ENCODE measurements at places on chromosomes 1 and 21.

DNA sequence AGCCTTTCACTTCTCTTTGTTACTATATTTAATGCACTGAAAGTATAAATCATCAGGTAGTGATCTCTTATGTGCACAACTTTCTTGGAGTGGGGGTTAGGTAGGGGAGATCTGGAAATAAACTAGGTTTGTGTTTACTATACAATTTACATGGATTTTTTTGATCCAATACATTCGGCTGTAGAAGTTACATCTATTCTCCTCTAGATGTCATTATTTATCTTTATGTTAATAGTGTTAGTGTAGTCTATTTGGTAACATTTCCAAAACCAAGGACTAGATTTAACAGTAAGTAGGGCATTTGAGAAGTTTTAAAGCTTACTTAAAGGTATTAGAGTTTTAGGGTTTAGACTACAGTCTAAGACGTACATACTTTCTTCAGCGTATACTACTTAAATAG, 5.4 kb downstream of the VPS45 start:
- no peak for DNase-seq

DNA sequence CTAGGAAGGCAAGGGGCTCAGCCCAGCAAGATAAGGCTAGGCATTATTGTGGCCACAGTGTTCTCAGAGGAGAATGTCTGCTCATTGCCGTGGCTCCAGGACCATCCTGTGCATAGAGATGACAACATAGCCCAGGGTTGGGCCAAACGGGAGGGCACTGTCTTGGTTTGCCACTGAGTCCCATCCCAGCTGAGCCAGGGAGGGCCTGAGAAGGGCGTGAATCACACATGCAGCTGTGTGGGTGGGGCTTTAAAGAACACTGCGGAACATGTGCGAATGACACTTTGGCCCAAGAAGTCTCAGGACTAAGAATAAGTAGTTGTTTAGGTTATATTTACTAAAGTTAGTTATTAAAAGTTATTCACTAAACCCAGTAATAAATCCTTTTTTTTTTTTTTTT, 18.5 kb downstream of the CHAF1B start:
- no peak for DNase-seq

DNA sequence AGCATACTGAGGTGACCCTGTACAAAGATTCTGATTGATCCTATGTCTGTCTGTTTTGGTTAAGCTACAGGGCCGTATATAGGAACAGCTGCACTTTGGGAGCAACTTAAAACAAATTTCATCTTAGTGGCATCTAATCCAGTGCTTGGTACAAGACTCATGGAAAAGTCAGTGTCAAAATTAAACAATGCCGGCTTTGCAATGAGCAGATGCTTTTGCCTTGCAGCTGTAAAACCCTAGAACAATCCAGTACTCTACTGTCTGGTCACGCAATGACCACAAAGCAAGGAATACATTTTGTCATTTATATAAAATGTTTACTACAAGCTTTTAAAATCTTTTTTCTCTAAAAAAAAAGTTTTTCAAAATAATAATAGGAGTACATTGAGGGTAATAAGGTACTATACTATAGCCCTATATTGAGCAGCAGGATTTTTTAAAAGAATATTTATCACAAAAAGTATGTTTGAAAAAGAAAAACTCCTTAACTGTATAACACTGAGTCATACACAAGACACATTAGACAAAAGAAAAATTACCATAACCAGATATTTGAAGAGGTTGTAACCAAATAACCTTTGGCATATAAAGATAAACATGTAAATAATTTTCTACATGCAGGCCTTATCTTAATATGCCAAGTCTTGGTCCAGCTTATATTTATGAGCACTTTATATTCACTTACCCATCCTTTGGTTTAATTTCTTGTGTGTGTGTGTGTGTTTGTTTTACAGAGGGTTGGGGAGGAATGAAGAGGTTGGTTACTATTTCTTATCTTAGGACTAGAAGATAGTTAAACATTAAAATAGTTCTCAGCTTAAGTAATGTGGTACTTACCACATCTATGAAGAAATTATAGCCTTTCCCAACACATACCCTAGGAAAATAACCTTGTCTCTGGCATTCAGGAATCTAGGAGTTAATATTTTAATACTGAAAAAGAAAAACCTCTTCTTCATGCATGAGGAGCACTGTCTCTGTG, 262.3 kb downstream of the FAF1 start:
- DNase-seq, result no peak

- DNase-seq, result no peak
Observed at GRCh38 chr1:47558601-47559593, 121.1 kb downstream of the FOXD2 start.

DNA sequence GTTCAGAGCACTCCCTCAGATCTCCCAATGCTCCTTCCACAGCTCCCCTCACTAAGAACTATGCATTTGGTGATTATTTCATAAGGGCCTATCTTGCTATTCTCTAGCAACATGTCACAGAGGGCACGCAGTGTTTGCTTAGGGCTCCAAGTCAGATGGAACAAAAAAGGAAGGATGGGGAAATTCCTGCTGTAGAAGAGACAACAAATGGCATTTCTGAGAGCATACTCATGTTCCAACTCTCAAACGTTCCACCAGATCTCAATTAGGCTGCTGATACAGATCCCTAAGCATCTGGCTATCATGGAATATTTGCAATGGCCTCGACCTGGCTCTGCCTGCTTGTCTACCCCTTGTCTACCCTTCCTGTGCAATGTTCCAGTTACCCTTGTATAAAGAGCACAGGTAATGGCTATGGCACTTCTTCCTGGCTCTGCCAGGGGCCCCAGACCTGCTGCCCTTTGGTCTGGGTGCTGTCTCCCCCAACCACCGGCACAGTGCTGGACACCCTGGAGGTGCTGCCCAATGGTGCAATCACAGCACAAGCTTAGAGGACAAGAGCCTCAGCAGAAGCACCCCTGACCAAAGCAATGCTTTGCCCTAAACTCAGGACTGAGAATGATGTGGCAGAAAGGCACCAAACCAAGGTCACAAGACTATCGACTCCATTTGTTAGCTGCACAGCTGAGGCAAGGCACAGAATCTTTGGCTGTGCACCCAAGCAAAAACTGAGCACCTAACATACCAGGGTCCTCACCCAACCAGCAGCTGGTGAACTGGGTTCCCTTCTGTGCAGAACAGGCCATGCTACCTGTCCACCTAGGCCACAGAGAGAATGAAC, 3.6 kb downstream of the PARP1 start:
- DNase-seq, result no peak

- DNase-seq, result no peak
Observed at GRCh38 chr1:221164029-221164428, 284.8 kb downstream of the HLX start.

DNA sequence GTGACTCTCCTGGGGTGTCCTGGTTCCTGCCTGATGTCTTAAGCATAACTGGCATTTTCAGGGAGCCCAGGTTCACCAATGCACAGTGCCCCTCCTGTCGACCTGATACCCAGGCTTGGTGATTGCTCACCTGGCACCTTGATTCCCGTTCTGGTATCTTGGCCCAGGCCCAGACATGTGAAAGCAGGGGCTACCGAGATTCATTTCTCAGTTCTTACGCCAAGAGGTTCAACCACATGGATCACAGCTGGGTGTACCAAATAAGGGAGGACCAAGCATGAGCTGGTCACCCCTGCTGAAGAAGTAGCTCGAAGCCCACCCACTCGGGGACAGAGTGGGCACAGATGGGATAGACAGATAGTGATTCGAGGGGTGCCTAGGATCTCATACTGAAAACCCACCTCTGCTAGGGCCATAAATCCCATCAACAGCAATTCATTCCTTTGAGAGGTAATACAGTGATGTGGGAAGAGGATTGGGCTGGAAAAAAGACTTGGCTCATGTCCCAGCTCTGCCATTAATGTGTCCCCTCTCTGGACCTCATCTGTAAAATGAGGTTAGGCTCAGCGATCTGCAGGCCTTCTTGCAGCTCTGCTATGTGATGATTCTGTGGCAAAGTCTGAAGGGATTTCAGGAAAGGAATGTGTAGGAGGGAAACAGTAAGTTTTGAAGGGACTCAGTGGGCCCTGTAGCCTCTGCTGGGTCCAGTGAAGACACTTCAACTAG, 2.7 kb downstream of the EPHX1 start:
- DNase-seq, result no peak

- DNase-seq, result no peak
Observed at GRCh38 chr1:70348399-70349165, 5.9 kb downstream of the ANKRD13C start.

- peak; percentile 51 for DNase-seq
Observed at GRCh38 chr1:161440312-161440894, 64.9 kb upstream of the FCGR2A start.

DNA sequence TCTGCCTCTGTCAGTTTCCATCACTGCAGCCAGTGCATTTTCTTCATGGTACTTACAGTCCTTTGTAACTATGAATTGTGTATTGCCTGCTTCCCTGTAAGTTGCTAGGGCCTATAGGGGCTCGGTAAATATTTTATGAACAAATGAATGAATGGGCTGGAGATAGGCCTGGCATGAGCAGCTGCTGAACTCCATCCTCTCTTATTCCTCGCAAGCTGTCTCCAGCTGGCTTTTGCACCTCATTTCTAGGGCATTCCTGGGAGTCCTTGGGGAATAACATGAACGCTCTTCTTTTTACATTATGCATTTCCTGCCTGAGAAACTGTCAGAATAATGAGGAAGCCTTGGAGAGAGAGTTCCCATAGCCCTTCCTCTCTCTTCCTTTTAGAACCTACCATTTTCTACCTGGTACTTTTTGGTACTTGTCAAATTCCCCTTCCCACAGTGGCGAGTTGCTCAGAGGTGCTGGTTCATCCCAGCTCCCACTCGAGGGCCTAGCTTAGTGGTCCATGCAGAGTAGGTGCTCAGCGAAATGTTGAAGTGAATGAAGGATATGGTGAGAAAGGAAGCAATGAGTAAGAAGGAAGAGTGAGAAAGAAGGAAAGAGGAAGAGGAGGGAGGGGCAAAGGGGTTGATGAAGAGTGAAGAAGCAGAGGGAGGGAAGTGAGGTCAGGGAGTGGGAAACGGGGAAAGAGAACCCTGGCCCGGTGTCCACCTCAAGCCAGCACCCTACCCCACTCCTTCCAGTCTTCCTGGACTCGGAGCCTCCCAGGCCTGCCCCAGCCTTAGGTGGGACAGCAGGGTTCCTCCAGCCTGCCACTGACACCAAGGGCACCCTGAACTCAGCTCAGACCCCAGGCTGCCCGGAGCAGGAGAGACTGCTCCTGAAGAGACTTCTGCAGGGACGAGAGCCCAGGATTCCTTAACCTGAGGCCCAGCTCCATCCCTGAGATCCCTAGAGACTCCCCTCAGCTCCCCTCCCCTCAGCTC, 29.6 kb downstream of the KCNC4 start:
- DNase-seq, result no peak

DNA sequence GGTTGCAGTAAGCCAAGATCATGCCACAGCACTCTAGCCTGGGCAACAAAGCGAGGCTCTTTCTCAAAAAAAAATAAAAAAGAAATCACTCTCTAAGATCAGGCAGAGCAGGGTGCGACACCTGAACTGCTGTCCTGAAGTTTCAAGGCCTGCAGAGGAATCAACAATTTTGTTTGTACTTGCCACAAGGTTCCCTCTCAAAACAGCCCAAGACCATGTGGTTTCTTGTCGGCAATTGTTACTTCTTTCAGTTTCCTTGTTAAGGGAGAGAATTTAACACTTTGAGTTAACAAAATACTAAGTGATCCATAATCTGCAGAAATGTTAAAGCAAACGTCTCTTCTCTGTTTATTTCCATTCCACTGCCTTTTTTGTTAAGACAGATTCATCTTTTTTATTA, 36.5 kb downstream of the MACO1 start:
- DNase-seq, result no peak

Data from stimulated activated CD4-positive, alpha-beta T cell treated with anti-CD3 and anti-CD28 coated beads, Interleukin-4, amount 100 ng/mL, for 48 hours (primary cell).